ENCODE measurements at places on chromosomes 16 and 17.

GRCh38 chr16:50303041-50303604 is 36.8 kb downstream of the ADCY7 start:
- DNase-seq: no peak

- peak; percentile 92 for DNase-seq
Measured at GRCh38 chr17:10033959-10034358, 128.9 kb upstream of the RCVRN start.

DNA sequence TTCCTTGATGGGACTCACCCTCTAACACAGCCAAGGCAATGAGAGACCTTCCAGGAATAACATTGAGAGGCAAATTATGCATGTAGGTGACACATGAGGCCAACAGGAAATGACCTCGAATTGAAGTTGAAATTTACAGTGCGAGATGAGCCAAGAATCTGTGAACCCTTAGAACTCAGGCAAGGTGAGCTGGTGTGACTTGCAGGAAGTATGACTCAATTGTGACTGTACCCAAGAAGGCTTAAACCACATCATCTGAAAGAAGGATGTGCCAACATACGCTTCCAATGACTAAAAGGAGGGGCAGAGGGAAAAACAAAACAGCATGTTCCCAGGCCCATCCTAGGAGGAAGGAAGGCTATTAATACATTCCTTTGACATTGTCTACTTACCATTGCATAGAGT is 44.8 kb downstream of the PITPNC1 start:
- peak; percentile 90 for DNase-seq

DNA sequence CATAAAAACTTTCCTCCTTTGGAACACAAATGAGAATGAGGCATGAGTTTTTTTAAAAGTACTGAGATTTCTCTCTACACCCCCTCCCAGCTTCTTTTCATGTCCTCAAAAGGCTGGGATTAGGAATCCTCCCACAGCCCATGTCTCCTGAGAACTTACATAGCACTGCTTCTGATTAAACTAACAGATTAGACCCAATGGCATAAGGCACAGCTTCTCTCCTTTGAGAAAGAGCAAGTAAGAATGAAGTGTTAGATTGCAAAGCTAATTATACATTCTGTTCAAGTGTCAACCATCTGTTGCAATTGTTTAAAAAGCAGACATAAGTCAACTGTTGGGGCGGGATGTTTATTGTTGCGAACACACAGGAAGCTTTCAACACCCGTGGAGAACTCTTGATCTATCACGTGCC is 715.1 kb downstream of the CDH11 start:
- DNase-seq: no peak

GRCh38 chr16:58582971-58583765 is 46.5 kb downstream of the CNOT1 start:
- no peak for DNase-seq

DNA sequence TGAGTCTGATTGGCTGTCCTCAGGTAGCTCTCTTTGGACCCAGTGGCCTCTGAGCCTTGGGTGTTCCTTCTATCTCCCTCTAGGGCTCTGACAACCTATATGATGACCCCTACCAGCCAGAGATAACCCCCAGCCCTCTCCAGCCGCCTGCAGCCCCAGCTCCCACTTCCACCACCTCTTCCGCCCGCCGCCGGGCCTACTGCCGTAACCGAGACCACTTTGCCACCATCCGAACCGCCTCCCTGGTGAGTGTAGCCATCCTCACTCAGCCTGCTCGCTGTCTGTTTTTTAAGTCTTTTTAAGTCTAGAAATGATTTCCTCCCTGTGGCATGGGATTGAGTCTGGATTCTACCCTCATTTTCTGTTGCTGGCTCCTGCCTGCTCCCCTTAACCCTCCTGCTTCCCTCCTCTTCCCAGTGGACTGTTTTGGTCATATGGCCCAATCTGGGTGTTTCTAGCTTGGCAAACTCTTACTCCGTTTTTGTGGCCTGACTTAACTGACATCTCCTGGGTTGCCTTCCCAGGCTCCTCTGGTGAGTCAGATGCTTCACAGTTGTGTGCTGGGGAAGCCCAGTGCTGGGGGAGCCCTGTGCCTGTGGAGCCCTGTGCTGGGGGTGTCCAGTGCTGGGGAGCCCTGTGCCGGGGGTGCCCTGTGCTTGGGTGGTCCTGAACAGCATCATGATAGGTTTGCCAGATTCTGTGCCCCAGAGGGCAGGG is 9.9 kb downstream of the TAOK2 start:
- no peak for DNase-seq

DNA sequence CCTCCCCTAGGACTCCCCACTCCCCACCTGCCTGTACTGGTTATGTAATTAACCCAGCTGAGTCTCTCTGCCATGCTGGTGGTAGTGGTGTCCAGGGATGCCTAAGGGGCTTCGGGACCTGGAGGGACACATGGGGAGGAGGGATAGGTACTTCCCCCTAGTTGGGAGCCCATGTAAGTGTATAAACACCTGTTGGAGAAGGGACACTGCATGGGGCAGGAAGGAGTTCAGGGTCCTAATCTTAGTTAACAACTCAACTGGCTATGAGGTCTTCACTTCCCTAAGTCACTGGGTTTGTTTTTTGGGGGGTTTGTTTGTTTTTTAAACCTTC is 1.3 kb downstream of the RASL10B start:
- no peak for DNase-seq

- no peak for DNase-seq
Measured at GRCh38 chr17:27368151-27368795, 74.4 kb downstream of the WSB1 start.

Measured in suppressor macrophage treated with lipopolysaccharide for 4 hours (primary cell).